Esophagus muscularis mucosa (tissue), 4 donors: ENCODE measurements at places on chromosomes 6 and 20.

- no peak for DNase-seq
Measured at GRCh38 chr6:109747221-109747620, 56.1 kb downstream of the FIG4 start.

- no peak for DNase-seq
Measured at GRCh38 chr6:133891149-133891926, 2.4 kb downstream of the TCF21 start.

GRCh38 chr6:79421707-79422484 is 115.3 kb downstream of the LCA5 start:
- no peak for DNase-seq

DNA sequence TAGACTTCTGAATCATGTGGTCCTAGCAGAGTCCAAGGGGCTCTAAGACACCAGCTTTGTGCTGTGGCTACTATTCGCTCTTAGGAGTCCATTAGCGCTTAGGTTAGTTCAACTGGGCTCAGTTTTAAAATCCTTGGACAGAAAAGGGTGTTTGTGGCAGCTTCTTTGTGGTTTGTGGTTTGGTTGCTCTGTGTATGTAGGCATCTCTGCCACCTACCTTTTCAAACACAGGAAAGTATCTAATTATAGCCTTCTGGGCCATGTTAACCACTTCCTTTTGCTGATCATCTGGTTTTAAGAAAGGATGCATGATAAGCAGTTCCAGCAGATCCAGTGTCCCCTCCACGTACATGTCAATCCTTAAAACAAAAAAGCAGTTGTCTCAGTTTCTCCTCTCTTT is 10.8 kb downstream of the GSTA4 start:
- DNase-seq, result no peak

- DNase-seq, result no peak
Measured at GRCh38 chr20:62352402-62353288, 14.5 kb downstream of the LAMA5 start.
